Stimulated activated CD8-positive, alpha-beta memory T cell treated with anti-CD3 and anti-CD28 coated beads, Interleukin-15, amount 100 ng/mL, for 1 hour (primary cell): ENCODE measurements at places on chromosomes 12 and 14.

DNA sequence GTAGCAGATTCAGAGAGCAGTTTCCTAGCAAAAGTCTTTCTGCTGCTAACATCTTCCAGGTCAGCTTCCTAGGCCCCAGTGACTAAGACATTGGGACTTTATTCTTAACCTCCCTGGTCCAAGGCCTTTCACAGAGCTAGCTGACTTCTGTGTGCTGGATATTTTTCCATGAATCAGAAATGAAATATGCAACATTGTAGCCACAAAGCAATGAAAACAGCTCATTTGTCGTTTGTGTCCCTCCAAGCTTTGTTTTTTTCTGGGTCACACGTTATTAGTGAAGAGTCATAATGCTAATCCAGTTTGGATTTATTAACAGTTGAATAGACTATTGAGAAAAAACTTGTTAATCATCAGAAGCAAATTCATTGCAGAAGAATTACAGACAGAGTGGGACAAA, 82.4 kb downstream of the ARF6 start:
- no peak for DNase-seq

- DNase-seq, result no peak
Observed at GRCh38 chr12:4034921-4035320, 161.7 kb upstream of the PARP11 start.

DNA sequence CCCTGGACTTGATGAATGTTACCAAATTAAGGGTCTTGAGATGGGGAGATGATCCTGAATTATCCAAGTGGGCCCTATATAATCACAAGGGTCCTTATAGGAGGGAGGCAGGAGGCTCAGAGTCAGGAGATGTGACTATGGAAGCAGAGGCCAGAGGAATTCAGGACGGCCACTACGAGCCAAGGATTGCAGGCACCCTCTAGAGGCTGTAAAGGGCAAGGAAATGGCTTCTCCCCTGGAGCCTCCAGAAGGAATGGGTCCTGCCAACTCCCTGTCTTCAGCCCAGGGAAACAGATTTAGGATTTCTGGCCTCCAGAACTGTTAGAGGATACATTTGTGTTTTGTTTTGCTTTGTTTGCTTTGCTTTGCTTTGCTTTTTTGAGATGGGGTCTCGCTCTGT, 8.8 kb downstream of the BDKRB1 start:
- no peak for DNase-seq

- no peak for DNase-seq
Observed at GRCh38 chr14:80868260-80868659, 73.3 kb downstream of the CEP128 start.

DNA sequence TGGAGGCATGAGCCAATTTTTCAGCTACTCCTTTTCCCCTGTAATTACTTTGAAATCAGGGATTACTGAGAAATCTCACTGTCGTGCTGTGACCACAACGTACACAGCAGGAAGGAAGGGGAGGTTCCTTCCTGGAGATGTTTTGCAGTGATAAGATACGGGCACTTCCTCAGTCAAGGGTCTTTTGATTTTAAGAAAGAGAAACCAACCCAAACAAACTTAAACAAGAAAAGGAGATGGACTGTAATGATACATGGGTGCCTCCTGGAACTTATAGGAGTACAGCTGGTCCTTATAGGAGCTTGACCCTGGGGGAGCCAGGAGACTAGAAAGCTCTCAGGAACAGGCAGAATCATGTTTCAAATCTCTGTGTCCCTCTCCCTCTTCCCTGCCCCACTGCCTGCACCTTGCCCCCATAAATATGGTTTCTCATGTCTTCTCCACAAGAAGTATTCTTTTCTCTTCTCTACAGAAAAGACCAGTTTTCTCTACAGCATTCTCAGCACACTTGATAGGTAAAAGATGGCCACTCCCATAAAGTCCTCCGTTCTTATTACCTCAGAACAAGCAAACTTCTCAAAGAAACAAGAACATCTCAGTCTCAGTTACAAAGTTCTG, 281.1 kb upstream of the AMIGO2 start:
- DNase-seq, result no peak

DNA sequence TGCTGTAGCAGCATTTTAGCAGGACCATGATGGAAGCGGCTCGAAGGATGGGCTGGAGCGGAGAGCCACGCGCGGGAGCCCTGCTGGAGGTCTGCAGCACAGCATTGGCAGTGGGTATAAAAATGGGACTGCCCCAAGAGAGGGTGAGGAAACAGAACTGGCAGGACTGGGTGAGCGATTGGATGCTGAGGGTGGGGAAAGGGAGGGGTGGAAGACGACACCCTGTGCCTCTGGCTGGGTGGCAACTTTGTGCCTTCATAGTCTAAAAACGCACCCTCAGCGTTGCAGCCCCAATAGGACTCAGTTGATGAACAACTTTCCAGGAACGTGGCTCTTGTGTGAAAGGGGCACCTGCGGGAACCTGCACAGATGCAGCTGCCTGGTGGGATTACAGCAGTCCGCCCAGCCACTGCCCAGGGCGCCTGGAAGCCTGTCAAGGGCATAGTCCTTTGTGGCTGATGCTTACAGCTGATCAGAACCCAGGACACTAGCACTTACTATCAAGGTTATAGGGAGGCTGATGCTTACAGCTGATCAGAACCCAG, 73.0 kb downstream of the NINJ2 start:
- no peak for DNase-seq

DNA sequence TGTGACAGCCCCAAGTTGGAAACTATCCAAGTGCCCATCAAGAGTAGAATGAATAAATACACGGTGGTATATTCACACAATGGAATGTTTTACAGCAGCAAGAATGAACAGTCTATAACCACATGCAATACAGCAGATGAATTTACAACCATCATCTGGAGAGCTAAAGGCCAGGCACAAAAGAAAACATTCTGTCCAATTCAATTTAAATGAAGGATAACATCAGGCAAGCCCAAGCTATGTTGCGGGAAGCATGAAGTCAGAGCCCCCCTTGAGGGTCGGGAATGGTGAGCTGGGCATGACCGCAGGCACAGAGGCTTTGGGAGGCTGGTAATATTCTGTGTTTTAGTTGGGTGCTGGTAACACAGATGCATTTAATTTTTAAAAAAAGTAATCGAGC, 76.0 kb downstream of the SYNE3 start:
- DNase-seq, result no peak

GRCh38 chr12:91914701-91915100, 230.9 kb downstream of the BTG1 start:
- DNase-seq, result no peak

- no peak for DNase-seq
Observed at GRCh38 chr14:91303091-91303923, 58.8 kb upstream of the GPR68 start.

- DNase-seq, result no peak
Observed at GRCh38 chr12:70393787-70394499, 27.9 kb downstream of the KCNMB4 start.

GRCh38 chr12:110352401-110352800, 51.1 kb downstream of the ANAPC7 start:
- no peak for DNase-seq

DNA sequence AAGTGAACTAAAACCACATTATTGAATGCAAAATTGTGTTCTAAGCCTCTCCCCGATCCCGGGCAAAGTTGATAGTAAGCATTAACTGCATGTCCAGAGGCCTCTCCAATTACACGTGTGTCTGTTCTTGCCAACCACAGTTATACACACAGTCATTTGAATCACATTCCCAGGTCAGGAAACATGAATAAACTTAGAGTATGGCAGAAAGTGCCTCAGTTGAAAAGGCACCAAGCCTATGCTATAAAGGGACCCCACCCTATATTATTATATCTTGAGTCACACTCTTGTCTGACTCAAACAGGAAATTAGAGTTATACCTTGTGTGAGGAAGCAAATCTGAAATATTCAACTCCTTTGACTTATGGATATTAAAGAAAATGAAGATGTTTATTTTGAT, 128.3 kb upstream of the STXBP6 start:
- DNase-seq, result no peak

GRCh38 chr14:28407996-28408395, 358.6 kb upstream of the FOXG1 start:
- DNase-seq, result no peak

DNA sequence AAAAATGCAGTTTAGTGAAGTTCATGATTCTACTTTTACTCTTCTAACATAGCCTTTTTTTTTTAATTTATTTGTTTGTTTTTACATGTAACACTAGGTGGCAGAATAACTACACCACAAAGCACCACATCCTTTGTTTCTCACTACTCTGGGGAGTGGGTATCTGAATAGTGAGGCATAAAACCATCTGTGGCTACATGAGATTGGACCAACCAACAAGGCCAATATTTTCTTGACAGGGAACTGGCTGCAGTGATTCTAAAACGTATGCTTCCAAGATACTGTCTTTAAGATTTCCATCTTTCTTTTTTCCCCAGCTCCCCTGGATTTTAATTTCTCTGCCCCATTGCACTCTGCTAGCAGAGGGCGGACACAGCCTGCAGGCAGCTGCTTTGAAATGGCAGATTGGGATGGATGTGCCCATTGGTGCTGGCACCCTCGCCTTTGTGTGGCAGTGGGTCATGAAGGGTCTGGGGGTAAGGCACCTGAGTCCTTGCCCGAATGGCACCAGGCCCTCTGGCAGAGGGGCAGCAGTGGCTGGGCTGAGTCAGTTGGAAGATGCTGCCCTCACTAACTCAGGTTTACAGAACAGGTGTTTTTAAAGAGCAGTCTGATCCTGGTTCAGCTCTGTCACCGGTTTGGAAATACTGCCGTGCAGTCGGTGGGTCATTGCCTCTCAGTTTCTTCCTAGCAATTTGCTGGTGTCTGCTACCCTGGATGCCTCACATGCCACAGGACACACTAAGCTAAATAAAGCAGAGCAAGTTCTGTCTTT, 429.1 kb downstream of the RAD51B start:
- DNase-seq, result no peak

- no peak for DNase-seq
Observed at GRCh38 chr14:78705989-78706388, 535.8 kb downstream of the NRXN3 start.

GRCh38 chr14:101723061-101723595, 38.4 kb upstream of the PPP2R5C start:
- no peak for DNase-seq

DNA sequence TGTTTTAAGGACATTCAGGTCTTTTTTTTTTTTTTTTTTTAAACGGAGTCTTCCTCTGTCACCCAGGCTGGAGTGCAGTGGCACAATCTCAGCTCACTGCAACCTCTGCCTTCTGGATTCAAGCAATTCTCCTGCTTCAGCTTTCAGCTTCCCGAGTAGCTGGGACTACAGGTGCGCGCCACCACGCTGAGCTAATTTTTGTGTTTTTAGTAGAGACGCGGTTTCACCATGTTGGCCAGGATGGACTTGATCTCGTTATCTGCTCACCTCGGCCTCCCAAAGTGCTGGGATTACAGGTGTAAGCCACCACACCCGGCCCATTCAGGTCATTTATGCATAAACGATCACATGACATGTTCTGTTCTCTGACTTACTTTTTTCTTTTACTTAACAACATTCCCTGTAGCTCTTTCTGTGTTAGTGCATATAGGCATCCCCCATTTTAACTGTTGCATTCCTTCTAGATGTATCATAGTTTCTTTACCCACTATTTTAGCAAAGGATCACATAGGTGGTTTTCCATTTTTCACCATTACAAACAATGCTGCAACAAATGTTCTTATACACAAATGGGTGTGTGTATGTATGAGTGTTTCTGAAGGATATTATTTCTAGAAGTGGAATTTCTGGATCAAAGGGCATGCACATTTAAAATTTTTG, 74.2 kb downstream of the ARF6 start:
- no peak for DNase-seq

DNA sequence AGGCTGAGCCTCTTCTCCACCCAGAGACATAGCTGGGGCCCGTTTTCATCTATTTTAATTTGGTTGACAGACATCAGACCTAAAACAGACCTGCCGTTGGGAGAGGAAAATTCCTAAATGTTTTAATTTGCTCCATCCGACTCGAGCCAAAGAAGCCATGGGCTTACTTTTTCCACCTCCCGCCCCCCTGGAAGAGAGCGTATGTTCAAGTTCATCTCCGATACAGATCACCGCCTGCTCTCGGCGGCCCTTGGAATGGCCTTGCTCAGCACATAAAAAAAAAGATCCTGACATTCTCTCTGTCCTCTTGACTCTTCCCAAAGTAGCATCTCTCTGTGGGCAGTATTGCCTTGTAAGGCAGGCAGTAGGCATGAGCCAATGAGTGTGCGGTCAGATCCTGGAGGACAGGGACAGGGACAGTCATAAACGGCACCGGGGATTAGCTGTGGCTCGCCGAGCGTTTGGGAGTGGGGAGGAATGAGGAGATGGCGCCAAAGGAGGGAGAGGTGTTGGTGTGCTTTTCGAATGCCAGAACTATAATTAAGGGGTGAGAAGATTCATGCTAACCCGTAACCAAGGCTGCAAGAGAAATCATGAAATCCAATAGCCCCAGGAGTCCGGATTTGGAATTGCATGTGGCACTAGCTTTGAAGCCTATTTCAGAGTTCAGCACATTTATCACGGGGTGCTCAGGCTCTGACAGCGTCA, 47.9 kb upstream of the MEG3 start:
- DNase-seq, result no peak

DNA sequence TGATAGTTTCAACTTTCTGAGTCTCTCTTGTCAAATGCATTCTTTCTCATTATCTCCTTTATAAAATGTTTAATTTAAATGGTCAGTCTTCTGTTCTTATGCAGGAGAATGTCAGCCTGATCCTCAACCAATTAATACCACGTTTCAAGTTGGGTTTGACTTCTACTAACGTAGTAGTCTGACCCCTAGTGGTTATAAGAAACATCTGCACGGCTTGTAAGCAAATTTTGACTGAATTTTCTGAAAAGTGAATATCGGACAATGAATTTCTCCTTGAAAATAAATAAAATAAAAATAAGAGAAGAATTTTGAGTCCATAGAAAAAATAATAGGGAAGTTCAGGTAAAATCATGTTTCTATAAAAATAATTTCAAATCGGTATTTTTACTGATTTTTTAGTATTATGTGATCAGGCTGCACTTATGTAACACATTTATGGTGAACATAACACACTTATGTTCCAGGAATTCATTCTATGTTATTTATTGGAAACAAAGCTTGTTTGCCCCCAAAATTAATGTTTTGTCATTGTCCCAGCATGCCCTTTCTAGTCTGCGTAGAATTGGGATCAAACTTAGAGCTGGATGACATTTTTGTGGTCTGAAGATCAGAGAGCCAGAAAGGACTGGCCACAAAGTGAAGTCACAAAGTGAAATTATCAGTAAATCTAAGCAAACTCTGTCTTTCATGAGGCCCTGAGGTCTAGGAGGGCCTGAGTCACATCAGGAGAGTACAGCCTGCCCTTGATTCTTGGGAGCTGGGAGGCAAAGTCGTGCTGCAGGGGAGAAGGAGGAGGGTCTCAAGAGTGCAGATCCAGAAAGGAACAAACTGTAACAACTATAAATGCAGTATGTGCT, 101.2 kb upstream of the STXBP6 start:
- DNase-seq, result no peak

DNA sequence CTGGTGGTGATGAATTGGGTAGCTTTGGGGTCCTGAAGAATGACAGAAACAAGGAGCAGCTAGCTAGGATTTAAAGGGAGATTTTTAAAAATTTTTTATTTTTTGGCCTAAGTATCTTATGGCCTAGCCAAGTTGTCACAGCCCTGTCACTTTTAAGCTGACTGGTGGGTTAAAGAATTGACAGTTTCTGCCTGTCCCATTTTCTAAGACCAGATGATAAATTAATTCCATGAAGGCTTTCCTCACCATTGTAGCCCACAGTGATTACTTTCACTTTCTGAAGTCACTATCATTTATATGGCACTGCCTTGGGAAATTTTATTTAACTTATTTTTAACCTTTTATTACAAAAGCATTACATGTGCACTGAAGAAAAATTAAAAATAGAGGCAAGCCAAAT, 43.2 kb downstream of the BICDL1 start:
- DNase-seq, result no peak
